HCT116 (cell line): ENCODE measurements at places on chromosomes 5 and 9.
A peak's percentile ranks its signal among the peaks of the same experiment; 100 is the strongest.

- DNase-seq = no peak
Observed at GRCh38 chr5:36040651-36041536, 25.8 kb downstream of the UGT3A2 start.

GRCh38 chr5:175471196-175471595 is 7.2 kb upstream of the SFXN1 start:
- no peak for DNase-seq

- no peak for DNase-seq
Observed at GRCh38 chr9:20189871-20190270, 401.0 kb upstream of the SLC24A2 start.

DNA sequence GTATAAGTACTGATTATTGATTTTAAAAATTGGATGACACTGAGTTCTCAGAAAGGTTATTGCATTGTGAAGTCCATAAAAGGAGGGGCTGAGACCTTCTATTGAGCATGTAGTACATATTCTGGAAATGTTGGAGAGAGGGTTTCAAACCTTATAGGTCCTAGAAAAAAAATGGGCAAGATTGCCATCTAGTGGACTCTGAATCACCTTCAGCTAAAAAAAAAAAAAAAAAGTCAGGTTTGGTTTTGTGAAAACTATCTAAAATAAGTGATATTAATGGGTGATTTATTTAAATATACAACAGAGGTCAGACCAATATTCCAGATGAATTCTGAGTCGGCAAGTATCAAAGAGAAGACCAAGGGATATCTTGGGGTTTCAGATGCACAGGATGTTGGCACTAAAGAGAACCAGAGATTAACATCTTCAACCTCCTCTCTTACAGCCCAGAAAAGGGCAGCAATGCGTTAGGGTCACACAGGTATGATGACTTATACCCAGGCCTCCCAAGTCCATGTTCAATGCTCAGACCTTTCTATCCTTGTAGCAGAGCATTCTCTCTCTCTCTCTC is 109.8 kb upstream of the NMUR2 start:
- peak; percentile 8 for DNase-seq

DNA sequence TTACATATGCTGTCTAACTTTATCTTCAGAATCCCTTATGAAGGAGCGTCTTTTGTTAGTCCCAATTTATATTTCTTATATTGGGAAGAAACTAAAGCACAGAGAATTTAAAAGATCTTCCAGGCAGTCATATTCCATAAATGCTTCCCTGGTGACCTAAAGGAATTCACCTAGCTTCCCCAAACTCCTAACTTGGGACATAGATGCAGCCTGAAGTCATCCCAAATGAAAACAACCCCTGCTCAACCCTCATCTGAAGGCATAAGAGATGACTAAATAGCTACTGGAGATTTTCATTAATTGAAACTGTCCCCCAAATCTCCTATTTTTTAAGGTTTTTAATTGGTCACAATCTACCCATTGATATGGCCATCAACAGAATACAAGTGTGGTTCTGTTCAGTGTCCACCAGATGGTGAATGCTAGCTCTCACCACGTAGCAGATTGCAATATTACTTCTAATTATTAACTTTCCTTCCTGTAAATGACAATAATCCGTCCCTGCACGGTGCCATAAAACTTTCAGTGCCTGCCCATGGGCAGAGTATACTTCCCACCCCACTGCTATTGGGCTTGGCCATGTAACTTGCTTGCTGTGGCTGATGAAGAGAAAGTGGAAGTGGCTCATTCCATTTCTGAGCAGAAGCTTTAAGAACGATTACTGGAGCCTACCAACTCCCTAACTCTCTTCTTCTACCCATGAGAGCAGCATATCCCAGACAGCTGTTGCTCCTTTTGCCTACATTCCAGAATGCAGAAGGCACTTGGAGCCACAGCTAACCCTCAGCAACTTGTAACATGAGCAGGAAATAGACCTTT is 18.7 kb downstream of the PRUNE2 start:
- no peak for DNase-seq

DNA sequence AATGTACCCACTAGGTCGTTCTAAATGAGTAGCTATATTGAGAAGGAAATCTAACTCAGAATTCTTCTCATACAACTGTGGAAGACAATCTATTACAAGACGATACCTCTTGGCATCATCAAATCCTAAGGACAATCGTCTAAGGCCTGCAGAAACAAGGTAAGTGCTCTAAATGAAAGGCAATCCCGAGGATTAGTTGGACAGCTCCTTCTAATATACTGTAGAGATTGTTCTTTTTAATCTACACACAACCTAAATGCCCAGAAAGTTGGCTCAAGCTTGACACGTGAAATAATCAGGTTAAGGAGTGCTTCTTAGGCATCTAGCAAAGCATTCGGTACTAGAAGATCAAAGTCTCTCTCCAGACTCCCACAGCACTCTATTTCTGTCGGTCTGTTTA is 55.1 kb downstream of the MED27 start:
- DNase-seq = no peak

DNA sequence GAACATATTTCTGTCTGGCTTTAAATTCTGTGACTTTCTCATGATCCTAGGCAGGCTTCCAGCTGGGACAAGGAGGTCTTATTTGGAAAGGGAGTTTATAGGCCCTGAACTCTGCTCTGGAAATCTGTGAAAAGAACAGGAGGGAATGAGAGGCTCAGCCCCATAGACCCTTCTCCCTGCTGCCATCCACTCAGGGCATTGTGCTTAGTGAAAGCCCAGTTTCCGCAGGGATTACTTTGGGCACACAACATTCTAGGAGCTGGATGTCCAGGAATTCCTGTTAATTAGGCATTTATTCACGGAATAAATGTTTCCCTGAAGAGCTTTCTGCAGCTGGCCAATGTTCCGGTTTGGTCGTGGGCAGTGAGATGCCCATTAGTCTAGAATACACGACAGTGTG is 32.7 kb upstream of the COL15A1 start:
- no peak for DNase-seq

GRCh38 chr5:72569408-72569944 is 62.3 kb upstream of the ZNF366 start:
- DNase-seq = no peak

GRCh38 chr5:98836175-98836574 is 62.7 kb downstream of the RGMB start:
- DNase-seq = no peak

DNA sequence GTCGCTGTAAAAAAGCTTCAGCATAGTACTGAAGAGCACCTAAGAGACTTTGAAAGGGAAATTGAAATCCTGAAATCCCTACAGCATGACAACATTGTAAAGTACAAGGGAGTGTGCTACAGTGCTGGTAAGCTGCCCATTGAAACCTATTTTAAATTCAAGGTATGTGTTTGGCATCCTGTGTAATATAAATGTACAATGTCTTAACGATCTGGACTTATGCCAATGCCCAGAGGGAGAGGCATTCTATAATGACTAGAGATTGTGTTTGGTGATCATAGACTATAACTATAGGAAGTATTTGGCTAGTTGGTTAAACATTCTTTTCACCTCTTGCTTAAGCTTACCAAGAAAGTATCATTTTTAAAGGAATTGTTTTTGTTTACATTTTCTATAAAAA is 95.7 kb downstream of the INSL6 start:
- DNase-seq = no peak

DNA sequence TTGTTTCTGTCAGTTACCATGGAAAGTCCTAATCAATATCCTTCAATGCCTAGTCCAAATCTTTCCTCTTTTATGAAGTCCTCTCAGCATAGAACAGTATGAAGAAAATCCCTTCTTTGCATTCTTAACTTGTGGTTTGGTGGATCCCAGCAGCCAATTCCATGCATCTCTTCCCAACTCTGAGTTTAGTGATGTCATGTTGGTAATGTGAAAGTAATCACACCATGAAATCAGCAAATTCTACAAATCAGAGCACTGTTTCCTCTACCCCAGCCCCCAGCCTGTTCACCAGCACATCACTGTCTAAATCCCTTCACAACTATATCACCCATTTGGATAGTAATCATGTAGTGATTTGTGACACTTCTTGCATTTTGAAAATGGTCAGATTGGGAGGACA is 4.7 kb upstream of the C1QTNF2 start:
- DNase-seq = no peak

DNA sequence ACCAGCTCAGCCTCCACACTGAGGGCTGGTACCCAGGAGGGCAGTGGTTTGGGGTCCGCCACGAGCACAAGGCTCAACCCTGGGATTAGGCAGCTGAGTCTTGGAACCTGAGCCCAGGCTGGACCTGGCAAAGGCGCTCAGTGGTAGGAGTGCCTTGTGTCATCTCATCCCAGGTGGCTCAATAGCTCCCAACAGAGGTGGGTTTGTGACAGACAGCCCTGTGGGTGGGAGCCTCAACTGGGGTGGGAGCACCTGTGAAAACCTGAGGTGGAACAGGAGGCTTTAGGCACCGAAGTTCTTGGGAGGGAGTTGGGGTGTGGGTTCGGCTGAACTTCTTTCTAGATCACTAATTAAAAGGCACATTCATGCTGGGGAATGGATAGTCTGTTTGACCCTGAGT is 35.2 kb upstream of the SMU1 start:
- no peak for DNase-seq

DNA sequence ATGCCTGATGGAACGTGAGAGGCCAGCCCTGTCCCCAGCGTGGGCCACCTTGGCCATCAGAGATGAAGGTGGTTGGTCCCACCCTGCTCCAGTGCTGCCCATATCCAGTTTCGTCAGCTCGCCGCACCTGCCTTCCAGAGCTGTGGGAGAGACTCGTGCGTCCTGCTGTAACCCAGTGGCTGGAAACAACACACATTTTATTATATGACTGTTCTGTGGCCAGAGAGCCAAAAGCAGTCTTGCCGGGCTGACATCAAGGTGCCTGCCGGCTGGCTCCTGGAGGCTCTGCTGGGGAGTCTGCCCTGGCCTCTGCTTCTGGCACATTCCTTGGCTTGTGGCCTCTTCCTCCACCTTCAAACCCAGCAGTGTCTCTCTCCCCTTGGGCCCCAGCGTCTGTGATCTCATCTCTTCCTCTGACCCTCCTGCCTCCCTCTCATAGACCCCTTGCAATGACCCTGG is 94.7 kb downstream of the RXRA start:
- DNase-seq = no peak

DNA sequence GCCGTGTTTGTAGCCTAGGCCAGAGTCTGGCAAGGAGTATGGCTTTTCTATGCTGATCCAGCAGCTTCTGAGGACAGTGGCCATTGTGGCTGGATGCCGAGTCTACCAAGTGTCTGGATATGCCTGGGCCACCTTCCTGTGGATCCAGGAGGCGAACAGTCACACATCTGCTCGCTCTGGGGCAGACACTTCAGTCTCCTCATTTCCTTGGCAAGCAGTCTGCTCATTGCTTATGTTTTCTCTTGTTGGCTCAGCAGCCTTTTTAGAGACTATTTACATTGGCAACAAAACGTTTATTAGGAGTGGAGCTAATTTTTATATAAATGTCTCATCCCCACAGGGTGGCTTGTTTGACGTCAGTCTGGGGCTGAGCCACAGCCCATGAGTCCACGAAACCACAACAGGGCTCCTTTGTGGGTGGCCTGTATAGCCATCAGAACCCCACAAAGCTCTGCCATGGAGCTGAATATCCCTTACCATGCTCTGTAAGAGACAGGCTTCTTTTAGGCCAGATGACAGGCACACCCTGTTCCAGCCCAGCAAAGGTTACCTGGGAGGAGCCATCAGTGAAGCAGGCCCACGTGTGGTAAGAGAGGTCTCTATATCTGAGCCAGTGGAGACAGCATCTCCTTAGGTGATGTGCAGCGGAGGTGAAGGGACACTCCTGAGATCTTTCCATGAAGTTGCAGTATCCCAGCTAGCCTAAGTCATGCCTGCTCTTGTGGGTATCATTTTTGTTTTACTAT is 221.7 kb downstream of the DIRAS2 start:
- no peak for DNase-seq

GRCh38 chr5:14810928-14811572 is 60.5 kb downstream of the ANKH start:
- no peak for DNase-seq

DNA sequence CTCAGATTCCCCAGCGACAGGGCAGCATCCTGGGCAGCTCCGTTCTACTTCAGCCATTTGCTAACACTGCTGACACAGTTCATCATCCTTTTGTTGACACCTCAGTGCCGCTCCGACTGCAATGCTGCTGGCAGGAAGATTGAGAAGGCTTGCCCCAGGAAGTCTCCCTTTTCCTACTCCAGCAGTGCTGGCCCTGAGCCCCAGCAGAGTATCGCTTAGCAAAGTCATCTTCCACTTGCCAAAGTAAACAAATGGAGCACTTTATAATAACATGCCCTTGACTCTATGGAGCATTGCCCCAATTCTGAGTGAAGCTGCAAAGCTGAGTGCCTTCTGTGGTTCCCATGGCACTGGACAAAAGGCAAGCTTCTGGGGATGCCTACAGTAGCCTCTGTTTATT is 32.2 kb downstream of the PRLR start:
- no peak for DNase-seq

GRCh38 chr9:137034039-137034708 is 2.3 kb upstream of the FUT7 start:
- no peak for DNase-seq

DNA sequence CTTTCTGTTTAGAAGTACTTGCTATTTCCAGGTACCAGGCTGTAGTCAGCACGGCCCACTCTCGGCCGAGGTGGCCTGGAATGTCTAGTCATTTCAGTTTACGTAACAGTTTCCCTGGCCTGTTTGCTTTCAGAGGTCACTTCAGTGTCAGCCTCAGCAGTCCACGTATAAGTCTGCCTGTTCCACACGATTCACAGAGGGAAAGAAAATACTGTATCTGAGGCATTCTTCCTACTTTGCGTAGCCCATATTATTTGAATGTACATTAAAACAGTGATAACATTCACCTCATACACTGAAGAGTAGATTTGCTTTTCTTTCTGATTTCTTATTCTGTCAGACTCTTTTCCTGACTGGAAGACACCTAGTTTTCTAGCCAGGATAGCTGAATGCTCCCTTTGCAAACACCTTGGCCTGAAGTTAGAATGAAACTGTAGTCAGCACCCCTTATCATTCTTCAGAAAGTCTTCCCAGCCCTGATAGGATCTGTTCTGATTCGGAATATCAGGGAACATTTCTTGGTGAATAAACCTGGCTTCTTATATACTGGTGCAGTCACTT is 140.9 kb downstream of the AOPEP start:
- peak; percentile 45 for DNase-seq

DNA sequence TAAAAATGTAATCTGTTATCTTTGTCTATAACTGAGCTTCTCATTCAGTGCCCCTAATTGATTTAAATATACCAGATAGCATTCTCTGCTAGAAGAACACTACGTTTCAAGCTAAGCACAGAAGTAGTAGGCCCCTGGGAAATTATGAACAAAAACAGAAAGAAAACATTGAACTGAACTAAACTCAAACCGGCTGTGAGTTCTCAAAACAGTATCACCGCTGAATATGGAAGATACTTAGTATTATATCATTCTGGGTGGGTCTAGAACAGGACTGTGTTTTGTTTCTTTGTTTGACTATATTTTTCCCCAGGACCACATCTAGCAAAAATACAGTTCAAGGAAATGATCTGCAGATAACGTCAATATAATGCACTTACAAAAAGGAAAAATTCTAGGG is 95.1 kb upstream of the HMHB1 start:
- DNase-seq = no peak

- DNase-seq = no peak
Observed at GRCh38 chr9:105069696-105070095, 141.7 kb upstream of the ABCA1 start.
